ENCODE measurements at places on chromosomes 7 and 10.

DNA sequence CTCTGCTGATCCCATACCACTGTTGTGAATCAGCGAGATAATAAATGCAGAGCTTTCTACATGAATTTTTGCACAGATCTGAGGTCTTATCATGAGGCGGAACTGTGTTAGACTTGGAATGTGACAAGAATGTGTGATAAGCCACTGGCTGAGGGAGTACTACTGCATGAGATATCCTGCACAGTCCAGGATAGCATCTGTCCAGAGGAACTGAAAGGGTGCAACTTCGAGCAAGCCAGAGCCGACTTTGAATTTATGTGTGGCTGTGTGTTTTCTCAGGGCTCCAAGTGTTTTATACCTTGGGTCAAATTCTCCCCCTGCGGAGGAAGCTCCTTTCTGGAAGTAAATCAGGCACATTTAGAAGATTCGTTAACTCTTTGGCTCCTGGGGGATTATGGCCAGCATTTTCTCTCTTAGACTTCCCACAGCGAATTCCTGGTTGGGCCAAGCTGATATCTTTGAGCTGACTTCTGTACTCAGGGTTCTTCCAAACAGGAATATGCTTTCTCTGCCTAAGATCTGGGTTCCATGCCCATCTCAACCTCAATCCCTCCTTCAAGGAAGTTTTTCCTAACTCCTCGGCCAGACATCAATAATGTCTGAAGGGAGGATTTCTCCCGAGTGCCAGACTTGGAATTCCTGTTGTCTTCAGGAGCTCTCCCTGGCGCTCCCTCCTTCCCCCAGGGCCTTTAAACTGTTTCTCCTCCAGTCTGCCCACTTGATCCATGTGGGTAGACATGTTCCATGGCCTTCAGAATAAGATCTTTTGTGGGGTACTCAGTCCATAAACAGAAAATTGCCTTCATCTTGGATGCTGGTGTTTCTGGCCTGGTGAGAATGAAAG is 2.5 kb upstream of the MEST start:
- DNase-seq: peak; percentile 43

- DNase-seq: no peak
Measured at GRCh38 chr10:25959540-25960232, 25.7 kb downstream of the MYO3A start.

DNA sequence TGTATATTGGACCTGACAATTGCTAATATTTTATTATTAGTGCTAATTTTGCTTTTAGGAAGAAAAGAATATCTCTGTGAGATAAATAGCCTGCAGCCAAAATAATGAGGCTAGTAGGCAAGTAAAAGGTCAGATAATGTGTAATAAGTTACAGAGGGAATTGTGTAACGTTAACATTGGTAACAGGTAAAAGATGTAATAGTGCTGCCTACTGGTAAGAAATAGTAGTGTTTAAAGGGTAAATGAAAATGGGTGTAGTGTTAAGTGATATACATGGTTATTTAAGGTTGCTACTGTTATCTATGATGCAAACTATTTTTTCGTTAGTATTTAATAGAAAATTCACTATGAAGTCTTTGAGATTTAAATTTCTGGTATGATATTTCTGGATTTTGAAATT is 9.2 kb upstream of the FOXP2 start:
- peak; percentile 19 for DNase-seq

GRCh38 chr7:56048245-56048644 is 3.0 kb downstream of the PSPH start:
- DNase-seq: no peak

GRCh38 chr10:85642082-85642420 is 724.5 kb downstream of the GRID1 start:
- DNase-seq: peak; percentile 34

DNA sequence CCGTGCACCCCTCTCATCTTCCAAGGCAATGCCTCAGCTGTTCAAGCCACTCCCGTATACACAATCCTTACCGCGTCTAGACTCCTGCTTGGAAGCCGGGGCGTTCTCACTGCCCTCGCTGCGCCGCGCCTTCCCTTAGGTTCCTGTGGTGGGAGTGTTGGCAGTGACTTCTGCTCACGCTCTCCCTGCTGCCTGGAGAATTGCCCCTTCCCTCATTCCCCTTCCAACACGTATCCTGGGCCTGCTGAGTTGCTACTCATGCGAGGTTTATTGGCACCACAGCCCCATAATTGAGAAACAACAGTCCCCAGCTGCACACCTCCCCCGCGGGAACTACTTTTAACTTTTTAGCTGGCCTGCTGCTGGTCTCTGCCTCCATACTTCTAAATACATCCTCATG is 31.9 kb downstream of the RBM17 start:
- no peak for DNase-seq

DNA sequence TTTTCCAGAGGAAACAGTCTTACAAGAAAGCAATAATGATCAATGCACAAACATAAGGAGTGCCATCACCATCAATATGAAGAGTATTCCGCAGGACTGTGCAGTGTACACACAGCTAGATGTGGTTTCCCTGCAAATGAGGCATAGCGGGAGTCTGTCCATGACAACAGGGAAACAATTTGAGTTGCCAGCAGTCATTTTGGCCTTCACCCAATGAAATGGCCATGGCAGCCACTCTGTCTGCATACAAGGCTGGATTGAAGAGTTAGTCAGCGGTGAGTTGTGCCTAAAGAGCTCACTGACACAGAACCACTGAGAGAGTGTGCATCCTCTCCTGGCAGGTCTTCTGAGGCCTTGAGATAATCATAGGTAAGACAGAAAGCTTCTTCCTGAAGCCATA is 303.3 kb downstream of the IPMK start:
- peak; percentile 93 for DNase-seq

GRCh38 chr10:79312601-79313187 is 34.6 kb upstream of the PPIF start:
- no peak for DNase-seq

GRCh38 chr10:6621536-6621935 is 41.5 kb upstream of the PRKCQ start:
- DNase-seq: peak; percentile 35

- no peak for DNase-seq
Measured at GRCh38 chr10:113603057-113603777, 50.4 kb downstream of the HABP2 start.

DNA sequence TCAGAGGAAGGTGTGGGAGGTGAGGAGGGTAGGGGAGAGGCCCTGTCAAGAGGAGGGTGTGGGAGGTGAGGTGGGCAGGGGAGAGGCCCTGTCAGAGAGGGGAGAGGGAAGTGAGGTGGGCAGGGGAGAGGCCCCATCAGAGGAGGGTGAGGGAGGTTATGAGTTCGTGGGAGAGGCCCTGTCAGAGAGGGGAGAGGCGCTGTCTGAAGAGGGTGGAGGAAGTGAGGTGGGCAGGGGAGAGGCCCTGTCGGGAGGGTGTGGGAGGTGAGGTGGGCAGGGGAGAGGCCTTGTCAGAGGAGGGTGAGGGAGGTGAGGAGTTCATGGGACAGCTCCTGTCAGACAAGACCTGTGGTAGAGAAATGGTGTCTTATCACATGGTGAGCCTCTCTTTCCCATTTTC is 74.4 kb downstream of the INPP5A start:
- DNase-seq: no peak

DNA sequence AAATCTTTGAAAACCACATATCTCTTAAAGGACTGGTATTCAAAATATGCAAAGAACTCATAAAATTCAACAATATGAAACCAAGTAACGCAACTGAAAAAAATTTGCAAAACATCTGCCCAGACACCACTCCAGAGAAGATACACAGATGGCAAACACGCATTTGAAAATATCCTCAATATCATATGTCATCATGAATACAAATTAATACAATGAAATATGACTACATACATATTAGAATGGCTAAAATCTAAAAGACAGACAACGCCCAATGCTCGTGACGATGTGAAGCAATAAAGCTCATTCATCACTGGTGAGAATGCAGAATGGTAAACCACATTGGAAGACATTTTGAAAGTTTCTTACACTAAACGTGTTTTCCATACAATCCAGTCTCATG is 770.1 kb upstream of the CELF2 start:
- DNase-seq: no peak

DNA sequence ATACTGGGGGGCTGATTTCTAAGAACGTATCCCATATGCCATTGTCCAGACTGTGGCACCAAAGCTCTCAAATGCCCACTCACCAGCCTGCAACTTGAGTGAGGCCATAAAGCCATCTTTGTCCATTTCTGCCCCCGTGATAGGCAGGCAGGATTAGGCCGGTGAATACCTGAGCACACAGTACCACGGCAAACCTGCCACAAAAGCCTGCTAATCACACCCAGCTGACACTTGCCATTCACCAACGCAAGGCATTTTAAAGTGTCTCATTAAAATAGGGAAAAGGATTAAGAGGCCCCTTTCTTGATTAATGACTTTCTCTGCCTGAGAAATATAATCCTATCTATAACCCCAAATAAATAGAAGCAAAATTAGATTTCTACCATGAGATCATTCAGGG is 111.4 kb upstream of the NANOS1 start:
- no peak for DNase-seq

All from fibroblast of lung (primary cell).